ENCODE measurements at places on chromosomes 2 and 18. TPM values are rescaled to one million over a fixed set of nuclear protein-coding genes. Genes with fewer than 3 reads are reported as not detected.

GRCh38 chr2:2107627-2108026 lies 223.4 kb downstream of the MYT1L start:
- no peaks in the 10 kb centered on the region for H3K27me3 ChIP-seq
- no peak overlapping the region for H3K4me3 ChIP-seq
- DNase-seq: no peak
- H3K36me3 ChIP-seq: no peaks in the 10 kb centered on the region
- no peak overlapping the region for H3K27ac ChIP-seq

DNA sequence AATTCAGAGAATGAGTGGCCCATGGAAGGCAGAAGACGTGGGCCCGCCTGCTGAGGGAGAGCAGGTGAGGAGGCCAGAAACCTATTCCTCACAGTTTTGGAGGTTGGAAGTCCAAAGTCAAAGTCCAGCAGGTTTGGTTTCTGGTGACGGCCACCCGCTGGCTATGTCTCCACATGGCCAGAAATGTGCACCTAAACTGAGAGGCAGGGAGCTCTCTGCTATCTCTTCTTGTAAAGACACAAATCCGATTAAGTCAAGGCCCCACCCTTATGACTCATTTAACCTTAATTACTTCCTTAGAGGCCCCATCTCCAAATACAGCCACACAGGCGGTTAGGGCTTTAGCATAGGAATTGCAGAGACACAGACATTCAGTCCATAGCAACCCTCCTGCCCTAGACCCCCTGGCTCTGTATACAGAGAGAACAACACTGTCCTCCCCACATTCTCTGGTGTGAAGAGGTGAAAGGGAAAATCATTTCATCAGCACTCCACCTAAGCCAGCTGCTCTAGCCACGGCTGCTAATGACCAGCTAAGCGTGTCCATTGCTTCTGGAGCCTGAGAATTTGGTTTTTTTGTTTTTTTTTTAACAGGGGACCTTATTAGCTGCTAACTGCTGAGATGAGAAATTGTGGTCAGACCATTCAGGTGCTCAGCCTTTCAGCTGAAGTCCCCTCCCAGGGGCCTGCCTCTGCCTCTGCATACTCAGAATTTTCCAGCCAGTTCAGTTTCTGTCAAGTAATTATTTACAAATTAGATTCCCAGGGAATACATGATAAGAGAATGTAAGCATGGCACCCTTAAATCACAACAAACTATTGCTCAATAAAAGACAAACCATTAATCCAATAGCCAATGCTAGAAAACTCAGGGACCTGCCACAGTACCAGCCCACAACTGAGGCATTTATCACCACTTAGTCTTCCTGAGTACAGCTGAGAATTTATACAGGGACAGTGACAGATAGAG lies 368.7 kb upstream of the ID2 start:
- peak overlapping the region; percentile 7 for H3K4me3 ChIP-seq
- H3K27ac ChIP-seq: no peak overlapping the region
- no peaks in the 10 kb centered on the region for H3K36me3 ChIP-seq

GRCh38 chr2:54927085-54927750 lies 123.0 kb downstream of the RTN4 start:
- no peak overlapping the region for H3K4me3 ChIP-seq
- no peak overlapping the region for H3K27ac ChIP-seq

DNA sequence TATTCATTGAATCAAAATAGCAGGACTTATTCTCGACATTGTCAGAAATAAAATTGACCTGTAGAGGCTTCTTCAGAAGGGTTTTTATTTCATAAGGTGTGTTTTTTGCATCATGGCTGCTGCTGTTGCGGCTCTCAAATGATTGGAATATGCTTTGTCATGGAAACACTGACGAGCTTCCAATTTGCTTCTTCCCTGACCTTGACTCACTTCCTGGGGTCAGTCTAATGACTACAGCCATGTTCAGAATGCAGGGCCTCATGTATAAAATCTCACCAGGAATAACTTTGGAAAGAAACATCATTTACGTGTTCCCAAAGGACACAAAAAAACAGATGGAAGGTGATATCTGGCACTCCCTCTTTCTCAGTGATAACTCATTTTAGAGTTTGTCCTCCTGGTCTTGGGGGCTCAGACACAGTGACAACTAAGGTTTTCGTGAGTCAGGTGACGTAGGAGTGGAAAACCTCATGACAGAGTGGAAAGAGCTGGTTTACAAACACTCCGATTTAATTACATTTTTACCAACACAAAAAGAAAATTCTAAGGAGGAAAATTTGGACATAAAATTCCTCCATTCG lies 467.0 kb upstream of the RAB12 start:
- no peaks in the 10 kb centered on the region for H3K36me3 ChIP-seq
- no peak overlapping the region for H3K27ac ChIP-seq
- H3K27me3 ChIP-seq: no peaks in the 10 kb centered on the region
- H3K4me3 ChIP-seq: no peak overlapping the region

DNA sequence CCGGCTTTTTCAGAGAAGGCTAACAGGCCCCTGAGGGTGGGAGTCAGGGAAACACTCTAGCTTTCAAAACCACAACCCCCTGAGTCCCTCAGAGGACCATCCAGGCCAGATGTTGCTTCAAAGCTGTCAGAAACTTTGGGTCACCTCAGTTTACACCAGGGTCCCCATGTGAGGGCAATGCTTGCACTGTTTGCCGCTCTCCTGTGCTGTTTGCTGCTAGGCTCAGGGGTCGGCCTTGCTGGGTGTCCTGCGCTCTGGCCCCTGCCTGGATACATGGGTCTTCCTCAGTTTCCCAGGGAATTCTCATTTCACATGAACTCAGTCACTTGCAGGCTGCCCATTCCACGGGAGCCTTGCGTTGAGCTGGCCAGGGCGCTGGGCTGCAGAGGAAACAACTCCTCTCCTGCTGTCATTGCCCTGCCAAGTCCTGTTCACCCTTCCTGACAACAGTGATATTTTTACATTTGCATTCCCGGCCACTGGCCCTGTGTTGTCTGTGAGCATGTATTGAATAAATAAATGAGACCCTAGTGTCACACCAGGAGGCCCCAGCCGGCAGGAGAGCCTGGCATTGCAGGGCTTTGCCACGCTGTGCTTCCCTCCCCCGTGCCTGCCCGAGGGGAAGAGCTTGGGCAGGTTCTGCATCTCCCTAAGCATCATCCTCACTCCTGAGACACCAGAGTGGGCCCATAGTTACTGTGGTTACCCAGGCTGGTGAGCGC lies 73.2 kb upstream of the RAB6C start:
- H3K4me1 ChIP-seq: no peaks in the 10 kb centered on the region
- no peak overlapping the region for H3K27ac ChIP-seq
- H3K4me3 ChIP-seq: no peak overlapping the region
- no peaks in the 10 kb centered on the region for H3K36me3 ChIP-seq

DNA sequence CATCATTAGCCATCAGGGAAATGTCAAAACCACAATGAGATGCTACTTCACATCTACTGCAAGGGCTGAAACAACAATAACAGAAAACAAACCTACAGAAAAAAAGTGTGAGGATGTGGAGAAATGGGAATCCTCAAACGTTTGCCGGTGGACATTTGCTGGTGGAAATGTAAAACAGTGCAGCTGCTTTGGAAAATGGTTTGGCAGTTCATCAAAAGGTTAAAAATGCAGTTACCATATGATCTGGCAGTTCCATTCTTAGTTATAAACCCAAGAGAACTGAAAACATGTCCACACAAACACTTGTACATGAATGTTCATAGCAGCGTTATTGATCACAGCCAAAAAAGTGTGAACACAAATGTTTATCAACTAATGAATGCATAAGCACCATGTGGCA lies 44.2 kb downstream of the PROC start:
- no peak overlapping the region for H3K4me3 ChIP-seq
- DNase-seq: no peak
- H3K27me3 ChIP-seq: no peaks in the 10 kb centered on the region

DNA sequence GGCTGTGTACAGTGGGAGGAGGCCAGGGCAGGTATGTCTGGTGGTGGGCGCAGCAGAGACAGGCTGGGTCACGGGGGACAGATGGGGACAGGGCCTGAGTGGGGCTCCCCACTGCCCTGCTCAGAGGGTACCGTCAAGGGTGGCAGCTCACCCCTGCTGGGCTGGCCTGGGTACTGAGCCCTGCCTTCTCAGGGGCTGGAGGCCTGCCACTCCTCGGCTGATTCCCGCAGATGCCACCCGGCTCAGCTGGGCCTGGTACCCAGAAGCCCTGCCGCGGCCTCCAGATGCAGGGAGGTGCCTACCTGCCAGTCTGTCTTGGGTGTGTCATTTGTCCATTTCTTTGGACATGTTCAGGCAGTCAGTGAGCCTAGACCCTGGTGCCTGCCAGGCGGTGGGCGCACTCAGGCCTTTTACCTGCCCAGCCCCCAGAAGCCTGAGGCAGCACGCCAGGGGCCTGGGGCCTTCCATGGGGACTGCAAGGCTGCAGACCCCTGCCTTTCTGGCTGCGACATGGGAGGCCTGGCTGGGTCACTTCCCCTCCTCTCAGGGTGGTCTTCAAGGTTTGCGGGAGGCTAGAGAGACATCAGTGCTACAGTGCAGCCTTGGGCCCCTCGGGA lies 3.3 kb downstream of the SNORC start:
- H3K4me1 ChIP-seq: peaks cover 7% of the 10 kb centered on the region
- no peak for DNase-seq
- H3K4me3 ChIP-seq: no peak overlapping the region

GRCh38 chr18:37430357-37431076 lies 135.1 kb downstream of the CELF4 start:
- H3K4me3 ChIP-seq: no peak overlapping the region
- no peaks in the 10 kb centered on the region for H3K36me3 ChIP-seq
- H3K27me3 ChIP-seq: no peaks in the 10 kb centered on the region
- no peaks in the 10 kb centered on the region for H3K4me1 ChIP-seq
- no peak for DNase-seq

DNA sequence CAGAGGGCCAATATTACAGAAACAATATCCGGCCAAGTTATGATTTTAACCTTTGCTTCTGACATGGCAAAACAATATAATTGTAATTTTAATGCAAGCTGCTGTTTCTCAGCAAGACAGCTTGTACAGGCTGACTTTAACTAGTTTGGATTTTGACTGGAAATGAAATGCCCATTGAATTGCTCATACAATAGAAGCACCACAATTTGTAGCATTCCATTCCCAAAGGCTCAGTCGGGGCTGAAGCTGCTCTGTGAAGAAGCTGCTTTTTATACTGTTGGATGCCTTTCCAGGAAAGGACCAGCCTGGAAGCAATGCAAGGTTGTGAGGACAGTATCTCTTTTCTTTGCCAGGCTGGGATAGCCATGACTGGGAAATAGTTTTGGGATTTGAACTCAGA lies 677.0 kb upstream of the FANCL start:
- no peak for DNase-seq
- H3K36me3 ChIP-seq: no peaks in the 10 kb centered on the region
- no peaks in the 10 kb centered on the region for H3K27me3 ChIP-seq
- no peaks in the 10 kb centered on the region for H3K4me1 ChIP-seq
- H3K4me3 ChIP-seq: no peak overlapping the region

DNA sequence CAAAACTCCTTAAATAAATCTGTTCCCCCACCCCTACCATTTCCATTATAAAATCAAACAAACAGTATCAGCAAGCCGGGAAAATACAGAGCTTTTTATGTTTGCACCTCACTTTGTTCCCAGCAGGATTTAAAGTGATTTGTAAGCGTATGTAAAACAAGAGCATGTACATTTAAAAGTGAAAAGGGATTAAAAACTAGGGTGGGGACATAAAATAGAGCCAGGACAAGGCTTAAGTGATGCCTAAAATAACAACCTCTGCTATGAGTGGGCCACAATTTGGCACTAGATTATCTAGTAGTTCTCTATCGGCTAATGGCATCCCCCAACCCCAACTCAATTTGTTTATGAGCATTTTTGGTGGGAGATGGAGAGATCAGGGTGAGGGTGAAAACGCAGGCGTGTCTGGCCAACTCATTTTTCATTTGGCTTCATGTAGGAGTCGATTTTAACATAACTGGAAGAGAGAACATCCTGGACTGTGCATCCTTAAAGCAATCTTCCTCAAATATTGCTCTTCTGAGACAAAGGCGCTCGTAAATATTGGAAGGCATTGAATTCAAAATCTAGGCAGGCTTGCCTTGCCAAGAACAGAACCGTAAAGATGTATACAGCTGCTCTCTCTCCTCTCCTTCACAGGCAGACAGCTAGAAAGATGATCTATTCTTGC lies 34.5 kb upstream of the TSPYL6 start:
- H3K4me1 ChIP-seq: no peaks in the 10 kb centered on the region
- DNase-seq: no peak
- H3K27me3 ChIP-seq: no peaks in the 10 kb centered on the region
- no peaks in the 10 kb centered on the region for H3K36me3 ChIP-seq

DNA sequence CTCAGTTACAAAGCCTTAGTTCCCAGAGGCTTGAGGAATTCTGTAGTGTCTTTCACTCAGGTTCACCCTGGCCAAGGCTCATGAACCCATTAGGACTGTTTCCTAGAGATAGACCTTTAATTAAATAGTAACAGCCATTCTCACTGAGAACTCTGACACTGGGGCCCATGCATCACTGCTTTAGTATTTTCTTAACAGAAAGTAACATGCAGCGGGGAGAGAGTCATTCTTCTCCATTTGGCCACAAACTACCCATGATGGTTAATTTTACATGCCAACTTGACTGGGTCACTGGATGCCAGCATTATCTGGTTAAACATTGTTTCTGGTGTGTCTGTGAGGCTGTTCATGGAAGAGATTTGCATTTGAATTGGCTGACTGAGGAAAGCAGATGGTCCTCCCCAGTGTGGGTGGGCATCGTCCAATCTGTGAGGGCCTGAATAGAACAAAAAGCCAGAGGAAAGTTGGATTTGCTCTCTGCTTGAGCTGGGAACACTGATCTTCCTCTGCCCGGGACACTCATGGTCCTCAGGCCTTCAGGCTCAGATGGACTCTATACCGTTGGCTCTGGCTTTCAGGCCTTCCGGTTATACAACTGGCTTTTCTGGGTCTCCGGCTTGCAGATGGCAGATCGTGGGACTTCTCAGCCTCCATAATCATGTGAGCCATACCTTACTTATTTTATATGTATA lies 5.6 kb upstream of the CPLX4 start:
- H3K4me1 ChIP-seq: no peaks in the 10 kb centered on the region
- H3K36me3 ChIP-seq: peaks cover 22% of the 10 kb centered on the region
- no peak overlapping the region for H3K4me3 ChIP-seq
- DNase-seq: no peak
- H3K27me3 ChIP-seq: peaks cover under 1% of the 10 kb centered on the region

DNA sequence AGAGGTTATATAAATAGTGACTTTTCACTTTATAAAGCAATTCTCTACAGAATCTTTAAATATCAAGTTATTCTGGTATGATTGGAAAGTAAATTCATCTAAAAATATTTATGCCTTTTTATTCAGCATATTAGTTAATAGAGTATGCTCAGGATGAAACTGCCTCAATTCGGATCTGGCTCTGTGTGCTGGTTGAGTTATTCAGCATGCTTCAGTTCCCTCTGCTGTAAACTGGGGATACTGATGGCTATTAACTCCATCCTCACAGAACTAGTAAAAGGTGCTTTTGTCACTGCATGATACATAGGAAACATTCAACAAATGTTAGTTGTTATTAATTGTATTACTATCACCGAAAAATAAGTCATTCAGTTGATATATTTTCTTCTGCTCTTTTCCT lies 250.3 kb downstream of the NRXN1 start:
- no peaks in the 10 kb centered on the region for H3K36me3 ChIP-seq
- no peaks in the 10 kb centered on the region for H3K27me3 ChIP-seq
- no peak overlapping the region for H3K4me3 ChIP-seq
- DNase-seq: no peak
- H3K27ac ChIP-seq: no peak overlapping the region

GRCh38 chr2:70643715-70644114 lies 90.1 kb upstream of the TGFA start:
- no peaks in the 10 kb centered on the region for H3K36me3 ChIP-seq
- peaks cover 2% of the 10 kb centered on the region for H3K4me1 ChIP-seq
- peak; percentile 19 for DNase-seq

MGAT5 gene
- 68.8 TPM for total RNA-seq

ZFAND2B gene
- 70.8 TPM for total RNA-seq

TANC1 gene
- total RNA-seq: 0.07 TPM

MGAT4A gene
- total RNA-seq: 105 TPM

GLB1L gene
- total RNA-seq: 0.86 TPM

MOCOS gene
- not detected for total RNA-seq
